ENCODE measurements at places on chromosomes 4 and X. TPM values are rescaled to one million over a fixed set of nuclear protein-coding genes. Genes with fewer than 3 reads are reported as not detected.

DNA sequence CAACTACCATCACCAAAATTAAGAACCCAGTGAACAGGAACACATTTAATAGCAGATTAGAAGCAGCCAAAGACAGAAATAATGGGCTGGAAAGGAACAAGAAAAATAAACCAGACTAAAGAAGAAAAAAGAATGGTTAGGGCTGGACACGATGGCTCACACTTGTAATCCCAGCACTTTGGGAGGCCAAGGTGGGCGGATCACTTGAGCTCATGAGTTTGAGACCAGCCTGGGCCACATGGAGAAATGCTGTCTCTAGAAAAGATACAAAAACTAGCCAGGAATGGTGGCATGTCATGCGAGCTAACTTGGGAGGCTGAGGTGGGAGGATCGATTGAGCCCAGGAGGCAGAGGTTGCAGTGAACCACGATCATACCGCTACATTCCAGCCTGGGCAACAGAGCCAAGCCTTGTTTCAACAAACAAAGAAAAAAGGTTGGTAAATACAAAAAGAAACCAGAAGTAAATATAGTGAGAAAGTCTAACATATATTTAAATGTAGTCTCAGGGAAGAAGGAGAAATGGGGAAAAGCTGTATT lies 102.0 kb downstream of the AFAP1 start:
- no peak for DNase-seq

The SSX4B gene
- total RNA-seq: 1.00 TPM

DNA sequence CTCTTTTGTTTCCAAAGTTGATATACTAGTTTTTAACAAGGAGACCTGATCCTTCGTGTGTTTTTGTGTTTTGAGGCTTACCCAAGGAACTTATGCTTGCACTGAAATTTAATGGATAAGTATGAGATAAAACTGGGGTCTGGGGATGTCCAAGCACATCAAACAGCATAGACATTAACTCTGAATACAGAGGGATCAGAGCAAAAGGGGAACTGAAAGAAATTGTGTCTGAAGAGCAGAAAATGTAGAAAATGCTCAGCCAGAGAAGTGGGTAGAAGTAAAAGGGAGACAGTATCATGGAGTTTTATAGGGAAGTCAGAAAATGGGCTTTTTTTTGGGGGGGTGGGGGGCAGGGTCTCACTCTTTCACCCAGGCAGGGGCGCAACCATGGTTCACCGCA lies 695.4 kb downstream of the ARAP2 start:
- no peak for DNase-seq

The TRIM61 gene
- 4.0 TPM for total RNA-seq

GRCh38 chr4:22873899-22874298 lies 181.2 kb downstream of the GBA3 start:
- DNase-seq: no peak

DNA sequence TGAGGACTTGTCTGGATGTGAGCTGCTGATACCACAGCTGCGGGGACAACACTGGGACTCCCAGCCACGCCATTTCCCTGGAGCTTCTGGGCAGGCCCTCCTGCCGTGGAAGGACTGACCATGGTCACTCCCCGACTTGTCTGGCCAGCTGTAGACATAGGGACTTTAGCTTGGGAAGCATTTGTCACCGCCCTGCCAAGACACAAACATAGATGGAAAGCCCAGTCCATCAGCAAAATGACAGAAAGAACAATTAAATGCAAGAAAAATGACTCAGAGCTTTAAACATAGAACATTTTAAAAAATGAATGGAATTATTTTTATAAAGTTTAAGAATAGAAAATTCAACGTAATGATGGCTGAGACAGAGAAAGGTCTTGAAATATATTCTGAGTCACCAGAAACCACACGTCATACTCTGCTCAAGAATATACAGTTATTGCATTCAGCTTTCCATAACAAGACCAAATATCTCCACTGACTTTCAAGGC lies 107.6 kb upstream of the CBR4 start:
- no peak for DNase-seq

DNA sequence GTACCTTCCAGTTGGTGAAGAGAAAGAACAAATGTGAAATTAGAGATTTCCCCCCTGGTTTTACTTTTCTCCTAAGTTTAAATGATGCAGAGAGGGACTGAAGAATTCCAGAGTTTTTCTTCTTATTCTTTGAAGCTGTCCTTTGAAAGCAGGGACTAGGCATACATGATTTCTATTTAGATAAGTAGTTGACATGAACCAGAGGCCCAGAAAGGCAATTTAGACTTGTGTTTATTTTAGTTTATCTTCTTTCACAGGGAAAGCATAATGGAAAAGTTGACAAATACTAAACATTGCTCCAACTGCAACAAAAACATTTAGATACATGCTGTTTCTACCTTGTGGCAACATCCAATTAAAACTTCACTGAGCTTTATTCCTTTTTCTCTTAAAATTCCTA lies 32.0 kb downstream of the PTPN13 start:
- no peak for DNase-seq

The PFKFB1 gene
- total RNA-seq: 0.70 TPM

The FABP2 gene
- not detected for total RNA-seq

The PRRG1 gene
- 2.9 TPM for total RNA-seq
